Lower lobe of right lung (tissue), 2 donors: ENCODE measurements at places on chromosomes 6 and 20.

- DNase-seq: no peak
These were observed 211.1 kb upstream of the LRFN2 start for GRCh38 chr6:40798069-40798770.

DNA sequence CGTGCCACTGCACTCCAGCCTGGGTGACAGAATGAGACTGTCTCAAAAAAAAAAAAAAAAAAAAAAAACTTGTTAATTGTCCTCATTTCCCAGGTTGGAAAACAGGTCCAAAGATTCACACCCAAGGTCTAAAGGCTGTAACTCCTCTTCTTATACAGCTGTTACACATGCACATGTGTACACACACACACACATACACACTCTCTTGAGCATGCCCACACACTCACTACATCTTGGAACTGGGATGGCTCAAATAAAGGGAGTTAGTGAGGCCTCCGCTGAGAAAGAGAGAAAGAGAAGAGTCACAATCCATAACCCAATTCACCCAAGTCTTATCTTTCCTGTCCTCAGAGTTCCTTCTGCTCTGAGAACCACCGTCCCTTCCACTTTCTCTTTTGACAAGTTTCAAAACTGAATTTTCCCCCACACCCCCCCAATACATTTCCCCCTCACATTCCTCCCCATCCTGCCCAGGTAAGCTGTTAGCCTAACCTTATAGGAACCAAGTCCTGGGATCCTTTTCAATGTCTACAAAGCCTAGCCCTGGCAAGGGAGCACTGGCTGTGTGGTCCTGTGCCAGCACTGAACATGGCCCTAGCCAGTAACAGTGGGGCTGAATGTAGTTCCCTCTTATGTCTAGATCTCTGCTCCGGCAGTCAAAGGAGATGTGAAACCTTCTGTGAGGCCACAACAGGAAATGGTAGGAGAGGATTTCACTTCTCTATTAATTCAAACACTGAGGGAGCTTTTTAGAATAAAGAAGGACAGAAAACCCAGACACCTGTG, 3.2 kb upstream of the HLA-DMB start:
- DNase-seq: peak; percentile 57

DNA sequence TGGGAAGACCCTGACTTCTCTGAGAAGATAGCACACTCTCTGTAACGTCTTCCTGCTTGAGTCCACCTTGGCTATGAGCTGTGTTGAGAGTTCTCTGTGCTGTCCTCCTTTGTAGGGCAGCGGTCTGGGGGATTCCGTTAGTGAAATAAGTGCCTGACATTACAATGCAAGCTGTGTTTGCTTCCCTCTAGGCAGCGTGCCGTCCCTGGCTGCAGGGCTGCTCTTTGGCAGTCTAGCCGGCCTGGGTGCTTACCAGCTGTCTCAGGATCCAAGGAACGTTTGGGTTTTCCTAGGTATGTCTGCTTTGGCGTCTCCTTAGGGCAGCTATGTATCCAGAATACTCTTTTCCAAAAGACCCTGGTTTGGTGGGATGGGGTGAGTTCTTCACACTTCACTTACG, 2.8 kb downstream of the TMEM14C start:
- DNase-seq: no peak

GRCh38 chr6:163710532-163711470, 296.3 kb downstream of the QKI start:
- no peak for DNase-seq

DNA sequence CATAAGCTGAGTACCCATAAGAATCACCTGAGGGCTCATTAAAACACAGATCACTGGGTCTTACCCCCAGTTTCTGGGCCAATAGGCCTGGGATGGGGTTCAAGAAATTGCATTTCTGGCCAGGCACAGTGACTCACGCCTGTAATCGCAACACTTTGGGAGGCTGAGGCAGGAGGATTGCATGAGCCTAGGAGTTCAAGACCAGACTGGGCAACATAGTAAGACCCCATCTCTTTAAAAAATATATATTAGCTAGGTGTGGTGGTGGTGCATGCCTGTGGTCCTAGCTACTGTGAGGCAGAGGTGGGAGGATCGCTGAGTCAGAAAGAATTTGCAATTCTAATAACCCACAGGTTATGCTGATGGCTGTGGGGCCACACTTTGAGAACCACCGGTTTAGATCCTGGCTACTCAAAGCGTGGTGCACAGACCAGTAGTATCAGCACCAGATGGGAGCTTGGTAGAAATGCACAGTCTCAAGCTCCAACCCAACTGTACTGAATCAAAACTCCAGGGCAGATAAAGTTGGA, 2.0 kb downstream of the CCM2L start:
- peak; percentile 9 for DNase-seq

- no peak for DNase-seq
These were observed 149.9 kb upstream of the SMLR1 start for GRCh38 chr6:130677312-130677711.

DNA sequence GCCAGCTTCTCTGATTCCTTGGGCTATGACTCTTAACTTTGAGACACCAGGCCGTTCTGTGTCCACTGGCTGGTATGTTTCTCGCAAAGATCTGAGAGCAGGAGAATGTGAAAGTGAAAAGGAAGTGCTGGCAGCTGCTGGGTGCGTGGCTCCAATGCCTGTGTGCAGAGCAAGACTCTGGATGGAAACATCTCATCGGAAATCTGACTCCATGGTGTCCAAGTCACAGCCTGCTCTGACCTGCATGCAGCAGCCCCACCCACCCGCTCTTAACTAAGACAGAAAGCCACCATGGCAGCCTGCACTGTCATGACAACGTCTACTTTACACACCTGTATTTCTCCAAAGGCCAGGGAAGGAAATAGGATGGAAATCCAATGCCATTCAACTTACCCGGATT, 66.3 kb upstream of the MPC1 start:
- DNase-seq: no peak

DNA sequence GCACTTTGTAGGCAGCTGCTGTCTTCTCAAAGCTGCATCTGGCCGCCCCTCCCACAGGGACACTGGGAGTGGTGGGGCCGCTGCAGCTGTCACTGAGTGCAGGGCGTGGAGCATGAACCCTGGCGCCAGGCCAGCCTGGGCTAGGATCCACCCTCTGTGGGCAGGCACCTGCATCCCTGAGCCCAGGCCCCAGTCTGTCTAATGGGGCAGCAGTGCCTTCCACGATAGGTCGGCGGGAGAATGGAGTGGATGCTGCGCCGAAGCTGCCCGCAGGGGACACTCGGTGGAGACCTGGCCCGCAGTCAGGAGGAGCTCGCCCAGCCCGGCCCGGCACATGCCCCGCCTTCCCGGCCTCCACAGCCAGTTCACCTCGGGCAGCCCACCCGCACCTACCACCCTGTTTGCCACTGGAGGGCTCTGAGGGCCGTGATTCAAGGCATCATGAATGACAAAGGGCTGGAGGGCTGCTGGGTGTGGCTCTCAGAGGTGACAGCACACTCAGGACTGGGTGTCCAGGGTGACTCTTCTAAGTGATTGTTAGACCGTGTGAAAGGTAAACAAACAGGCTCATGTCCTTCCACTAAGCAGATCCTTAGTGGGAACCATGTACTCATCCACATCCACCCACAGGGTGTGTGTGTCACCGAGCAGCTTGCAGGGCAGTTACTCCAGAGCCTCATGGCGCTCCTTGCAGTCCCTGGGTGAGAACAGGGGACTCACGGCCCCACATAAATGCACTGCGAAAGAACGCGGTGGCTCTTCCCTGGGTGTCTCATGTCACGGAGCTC, 133.9 kb downstream of the AGPAT4 start:
- DNase-seq: no peak
